Liver (tissue), 10 donors: ENCODE measurements at places on chromosomes 16 and 17. TPM values are rescaled to one million over a fixed set of nuclear protein-coding genes. Genes with fewer than 3 reads are reported as not detected.

- no peaks in the 10 kb centered on the region for H3K27me3 ChIP-seq
- no peak for DNase-seq
- H3K36me3 ChIP-seq, result peaks cover 15% of the 10 kb centered on the region
- no peak overlapping the region for H3K4me3 ChIP-seq
- H3K27ac ChIP-seq, result no peak overlapping the region
Observed at GRCh38 chr17:81693509-81694210, 9.5 kb upstream of the MRPL12 start.

DNA sequence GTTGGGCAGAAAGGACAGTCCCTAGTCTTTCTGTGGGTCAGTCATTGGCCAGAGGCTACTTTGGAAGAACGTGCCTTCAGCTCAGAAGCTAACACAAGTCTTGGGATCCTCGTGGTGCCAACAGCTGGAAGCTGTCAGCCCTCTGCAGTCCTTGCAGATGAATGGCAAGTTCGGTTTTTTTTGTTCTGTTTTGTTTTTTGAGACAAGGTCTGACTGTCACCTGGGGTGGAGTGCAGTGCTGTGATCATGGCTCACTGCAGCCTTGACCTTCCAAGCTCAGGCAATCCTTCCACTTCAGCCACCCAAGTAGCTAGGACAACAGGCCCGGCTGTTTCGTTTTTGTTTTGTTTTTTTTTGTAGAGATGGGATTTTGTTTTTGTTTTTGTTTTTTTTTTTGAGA lies 149.4 kb downstream of the SPECC1 start:
- DNase-seq, result no peak
- no peaks in the 10 kb centered on the region for H3K36me3 ChIP-seq
- H3K27me3 ChIP-seq, result peaks cover 3% of the 10 kb centered on the region
- no peak overlapping the region for H3K4me3 ChIP-seq

DNA sequence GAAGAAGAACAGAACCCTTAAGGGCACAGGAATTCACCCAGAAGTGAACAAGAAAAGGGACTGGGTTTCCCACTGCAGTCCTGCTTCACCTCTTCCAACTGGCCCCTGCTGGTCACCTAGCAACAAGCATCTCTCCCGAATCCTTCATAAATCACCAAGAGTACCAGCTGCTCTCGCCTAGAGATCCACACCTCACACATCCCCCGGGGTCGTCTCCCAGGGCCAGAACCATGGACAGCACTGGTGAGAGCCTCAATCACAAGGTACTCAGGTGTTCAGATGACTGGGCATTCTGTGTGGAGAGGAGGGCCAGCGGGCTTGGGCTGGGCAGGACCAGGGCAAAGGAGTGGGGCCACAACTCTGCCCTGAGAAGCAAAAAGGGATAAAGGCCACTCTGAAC lies 65.9 kb downstream of the CCT6B start:
- H3K27ac ChIP-seq, result no peak overlapping the region
- H3K4me3 ChIP-seq, result no peak overlapping the region
- H3K27me3 ChIP-seq, result no peaks in the 10 kb centered on the region
- DNase-seq, result no peak

Gene SYT17
- 6.1 TPM for polyA plus RNA-seq

GRCh38 chr17:27805520-27806146 lies 5.3 kb upstream of the NOS2 start:
- H3K27ac ChIP-seq, result no peak overlapping the region
- no peaks in the 10 kb centered on the region for H3K4me1 ChIP-seq
- no peaks in the 10 kb centered on the region for H3K27me3 ChIP-seq
- DNase-seq, result peak; percentile 80
- no peak overlapping the region for H3K4me3 ChIP-seq
- no peaks in the 10 kb centered on the region for H3K36me3 ChIP-seq

Gene SLC16A13
- 33.3 TPM for polyA plus RNA-seq

DNA sequence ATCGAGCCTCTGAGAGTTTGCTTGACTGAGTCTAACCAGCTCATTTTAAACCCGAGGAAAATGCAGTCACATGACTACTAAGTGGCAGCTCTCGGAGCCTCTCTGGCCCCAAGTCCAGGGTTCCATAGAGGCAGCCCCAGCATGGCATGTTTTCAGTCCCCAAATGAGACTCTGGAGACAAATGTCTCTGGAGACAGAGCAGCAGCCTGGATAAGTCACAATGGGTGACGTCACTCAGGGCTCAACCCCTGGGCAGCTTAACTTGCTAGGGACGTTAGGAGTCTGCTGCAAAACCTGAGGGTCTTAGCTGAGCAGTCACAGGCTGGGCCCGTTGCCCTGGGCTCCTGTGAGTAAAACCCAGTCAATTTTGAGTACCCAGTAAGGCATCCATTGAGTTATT lies 6.9 kb upstream of the STH start:
- no peak overlapping the region for H3K27ac ChIP-seq
- no peaks in the 10 kb centered on the region for H3K27me3 ChIP-seq
- H3K4me1 ChIP-seq, result no peaks in the 10 kb centered on the region
- no peaks in the 10 kb centered on the region for H3K36me3 ChIP-seq
- H3K4me3 ChIP-seq, result no peak overlapping the region
- DNase-seq, result no peak

Gene C1QTNF1
- 23.9 TPM for polyA plus RNA-seq

Gene SCNN1B
- polyA plus RNA-seq, result 0.17 TPM

- H3K4me1 ChIP-seq, result no peaks in the 10 kb centered on the region
- no peaks in the 10 kb centered on the region for H3K36me3 ChIP-seq
- no peak overlapping the region for H3K4me3 ChIP-seq
- H3K27ac ChIP-seq, result no peak overlapping the region
Observed at GRCh38 chr16:86942151-86943051, 364.1 kb downstream of the FOXL1 start.

- H3K4me3 ChIP-seq, result no peak overlapping the region
- H3K27me3 ChIP-seq, result no peaks in the 10 kb centered on the region
- no peak for DNase-seq
- H3K36me3 ChIP-seq, result no peaks in the 10 kb centered on the region
Observed at GRCh38 chr17:58271216-58271931, 9.4 kb downstream of the MPO start.

DNA sequence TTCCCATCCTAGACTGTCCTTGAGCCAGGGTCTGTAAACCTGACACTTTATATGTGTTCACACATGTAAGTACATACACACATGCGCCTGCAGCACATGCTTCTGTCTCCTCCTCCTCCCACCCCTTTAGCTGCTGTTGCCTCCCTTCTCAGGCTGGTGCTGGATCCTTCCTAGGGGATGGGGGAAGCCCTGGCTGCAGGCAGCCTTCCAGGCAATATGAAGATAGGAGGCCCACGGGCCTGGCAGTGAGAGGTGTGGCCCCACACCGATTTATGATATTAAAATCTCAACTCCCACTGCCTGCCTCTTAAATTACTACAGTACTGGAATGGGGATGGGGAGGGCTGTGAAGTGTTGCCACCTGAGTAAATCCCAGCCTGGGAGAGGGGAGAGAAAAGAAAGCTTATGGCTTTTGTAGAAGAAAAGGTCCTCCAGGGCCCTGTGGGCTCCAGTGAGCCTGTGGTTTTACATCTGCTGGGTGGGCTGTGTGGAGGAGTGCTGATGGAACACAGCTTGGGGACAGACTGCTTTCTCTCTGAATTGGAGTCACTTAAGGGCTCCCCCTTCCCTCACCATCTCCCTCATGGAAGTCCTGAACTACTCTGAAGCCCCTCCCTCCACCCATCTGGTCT lies 990 bp upstream of the WNK4 start:
- H3K27ac ChIP-seq, result no peak overlapping the region
- DNase-seq, result no peak
- peaks cover 41% of the 10 kb centered on the region for H3K36me3 ChIP-seq
- peaks cover 6% of the 10 kb centered on the region for H3K27me3 ChIP-seq
- peaks cover 13% of the 10 kb centered on the region for H3K4me1 ChIP-seq
- H3K4me3 ChIP-seq, result no peak overlapping the region

DNA sequence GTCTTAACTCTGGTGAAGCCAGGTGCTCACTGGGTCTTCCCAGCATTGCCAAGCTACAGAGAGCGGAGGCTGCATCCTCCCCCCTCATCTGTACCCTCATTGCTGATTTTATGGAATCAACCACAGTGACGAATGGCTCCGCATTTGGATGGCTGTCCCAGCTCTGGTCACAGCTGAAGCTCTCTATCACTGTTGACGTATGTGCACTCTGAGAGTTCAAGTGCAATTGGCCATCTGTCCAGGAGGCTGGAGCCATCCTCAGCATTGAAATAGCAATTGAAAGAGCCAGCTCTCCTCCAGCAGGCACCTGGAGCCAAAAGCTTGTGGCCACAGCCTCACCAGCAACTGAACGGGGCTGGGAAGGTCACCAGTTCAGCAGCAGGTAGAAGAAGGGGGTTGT lies 494.1 kb downstream of the TMEM114 start:
- H3K36me3 ChIP-seq, result no peaks in the 10 kb centered on the region
- H3K27ac ChIP-seq, result no peak overlapping the region
- no peak for DNase-seq
- H3K4me1 ChIP-seq, result no peaks in the 10 kb centered on the region

- no peaks in the 10 kb centered on the region for H3K4me1 ChIP-seq
- H3K4me3 ChIP-seq, result no peak overlapping the region
- DNase-seq, result no peak
- no peaks in the 10 kb centered on the region for H3K27me3 ChIP-seq
- no peaks in the 10 kb centered on the region for H3K36me3 ChIP-seq
Observed at GRCh38 chr17:70774339-70775117, 605.2 kb downstream of the KCNJ2 start.

DNA sequence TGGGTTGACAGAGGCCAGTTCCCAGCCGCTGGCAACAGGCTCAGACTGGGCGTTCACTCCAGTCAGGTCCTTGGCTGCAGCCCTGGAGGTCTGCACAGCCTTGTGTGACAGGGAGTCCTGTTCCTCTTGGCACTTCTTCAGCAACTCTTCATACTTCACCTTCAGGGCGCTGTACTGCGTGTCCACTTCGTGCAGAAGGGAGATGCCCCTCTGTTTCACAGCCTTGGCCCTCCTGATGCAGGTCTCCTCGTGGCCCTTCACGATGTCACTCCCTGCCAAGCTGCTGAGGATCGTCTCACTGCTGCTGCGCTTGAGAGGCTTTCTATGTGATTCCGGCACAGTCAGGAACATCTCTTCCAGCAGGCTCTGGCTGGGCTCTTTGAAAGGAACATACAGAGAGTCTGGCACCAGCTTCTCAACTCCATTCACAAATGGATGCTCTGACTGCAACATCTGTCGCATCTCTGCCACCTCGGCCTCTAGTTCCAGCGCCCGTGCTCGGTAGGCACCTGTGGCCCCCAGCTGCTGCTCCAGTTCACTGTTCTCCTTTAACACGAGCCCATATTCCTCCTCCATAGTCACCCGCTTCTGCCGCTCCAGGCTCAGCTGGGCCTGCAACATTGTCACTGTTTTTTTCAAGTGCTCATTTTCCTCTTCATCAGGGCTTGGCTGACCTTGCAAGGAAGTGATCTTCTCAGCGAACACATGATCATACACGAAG lies 27.2 kb downstream of the CDR2 start:
- H3K27me3 ChIP-seq, result no peaks in the 10 kb centered on the region
- peaks cover 4% of the 10 kb centered on the region for H3K36me3 ChIP-seq
- H3K4me1 ChIP-seq, result no peaks in the 10 kb centered on the region
- no peak overlapping the region for H3K4me3 ChIP-seq
- DNase-seq, result no peak
- no peak overlapping the region for H3K27ac ChIP-seq

DNA sequence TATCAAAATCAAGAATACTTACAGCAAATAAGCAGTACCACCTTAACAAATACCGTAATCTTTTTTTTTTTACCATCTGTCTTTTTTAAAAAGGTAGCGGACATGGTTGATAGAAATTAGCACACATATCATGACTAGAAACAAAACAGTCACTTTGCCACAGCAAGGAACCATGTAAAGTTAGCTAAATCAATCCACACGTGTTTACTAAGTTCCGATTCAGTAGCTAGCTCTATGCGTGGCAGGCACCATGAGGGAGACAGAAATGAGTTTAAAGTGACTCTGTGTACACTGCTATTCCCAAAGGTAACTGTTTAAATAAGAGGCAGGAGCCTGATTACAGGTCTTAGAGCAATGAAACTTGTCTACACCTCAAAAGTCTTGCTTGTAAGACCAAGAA lies 108.6 kb downstream of the XYLT1 start:
- no peak for DNase-seq
- H3K4me1 ChIP-seq, result no peaks in the 10 kb centered on the region
- no peaks in the 10 kb centered on the region for H3K36me3 ChIP-seq
- no peak overlapping the region for H3K27ac ChIP-seq
- no peaks in the 10 kb centered on the region for H3K27me3 ChIP-seq
- no peak overlapping the region for H3K4me3 ChIP-seq

Gene OR3A3
- not detected for polyA plus RNA-seq

DNA sequence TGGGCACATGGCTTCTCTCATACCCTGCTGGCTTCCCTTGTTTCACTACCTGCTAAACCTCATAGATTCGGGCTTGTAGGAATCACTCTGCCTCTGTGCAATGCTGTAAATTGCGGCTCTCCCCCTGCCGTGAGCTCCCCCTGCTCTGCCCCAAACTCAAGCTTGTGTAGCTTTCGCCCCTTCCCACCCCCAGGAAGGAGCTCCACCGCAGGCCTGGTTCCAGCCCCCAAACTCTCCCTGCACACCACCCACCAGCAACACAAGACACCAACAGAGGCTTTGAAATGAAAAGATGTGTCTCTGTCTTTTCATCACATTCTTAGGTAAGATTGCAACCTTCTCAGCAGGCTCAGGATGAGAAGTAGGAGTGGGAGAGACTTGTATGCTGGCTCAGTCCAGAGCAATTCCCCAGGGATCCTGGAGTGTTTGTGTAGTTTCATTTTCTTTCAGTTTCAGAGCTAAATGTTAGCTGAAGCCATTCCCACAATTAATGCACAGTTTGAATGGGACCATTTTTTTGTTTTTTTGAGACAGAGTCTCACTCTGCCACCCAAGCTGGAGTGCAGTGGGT lies 14.2 kb downstream of the CX3CL1 start:
- no peak overlapping the region for H3K4me3 ChIP-seq
- no peak for DNase-seq
- no peaks in the 10 kb centered on the region for H3K36me3 ChIP-seq
- H3K4me1 ChIP-seq, result no peaks in the 10 kb centered on the region

- DNase-seq, result no peak
- H3K36me3 ChIP-seq, result peaks cover 39% of the 10 kb centered on the region
- peaks cover 6% of the 10 kb centered on the region for H3K4me1 ChIP-seq
- H3K4me3 ChIP-seq, result no peak overlapping the region
Observed at GRCh38 chr16:30982548-30983288, 2.3 kb upstream of the HSD3B7 start.

GRCh38 chr17:47736501-47737495 lies 3.8 kb downstream of the TBX21 start:
- no peak overlapping the region for H3K4me3 ChIP-seq
- no peak overlapping the region for H3K27ac ChIP-seq
- H3K36me3 ChIP-seq, result no peaks in the 10 kb centered on the region
- H3K4me1 ChIP-seq, result peaks cover 3% of the 10 kb centered on the region

Gene FOXO3B
- 0.17 TPM for polyA plus RNA-seq

Gene ARL5C
- polyA plus RNA-seq, result not detected

- H3K27ac ChIP-seq, result no peak overlapping the region
- H3K4me3 ChIP-seq, result no peak overlapping the region
- no peak for DNase-seq
- no peaks in the 10 kb centered on the region for H3K36me3 ChIP-seq
- H3K27me3 ChIP-seq, result no peaks in the 10 kb centered on the region
Observed at GRCh38 chr16:31286421-31287032, 26.8 kb downstream of the ITGAM start.

- H3K36me3 ChIP-seq, result no peaks in the 10 kb centered on the region
- no peak overlapping the region for H3K4me3 ChIP-seq
- H3K27me3 ChIP-seq, result no peaks in the 10 kb centered on the region
Observed at GRCh38 chr17:77364941-77365583, 224.3 kb downstream of the SEC14L1 start.

Gene SOX9
- 1.1 TPM for polyA plus RNA-seq

Gene SSTR5
- not detected for polyA plus RNA-seq

GRCh38 chr17:70307430-70308225 lies 138.3 kb downstream of the KCNJ2 start:
- no peaks in the 10 kb centered on the region for H3K4me1 ChIP-seq
- no peak for DNase-seq
- H3K27ac ChIP-seq, result no peak overlapping the region
- H3K4me3 ChIP-seq, result no peak overlapping the region
- no peaks in the 10 kb centered on the region for H3K27me3 ChIP-seq

Gene P2RX1
- polyA plus RNA-seq, result 0.53 TPM
